ENCODE measurements at places on chromosomes 2 and 18.

DNA sequence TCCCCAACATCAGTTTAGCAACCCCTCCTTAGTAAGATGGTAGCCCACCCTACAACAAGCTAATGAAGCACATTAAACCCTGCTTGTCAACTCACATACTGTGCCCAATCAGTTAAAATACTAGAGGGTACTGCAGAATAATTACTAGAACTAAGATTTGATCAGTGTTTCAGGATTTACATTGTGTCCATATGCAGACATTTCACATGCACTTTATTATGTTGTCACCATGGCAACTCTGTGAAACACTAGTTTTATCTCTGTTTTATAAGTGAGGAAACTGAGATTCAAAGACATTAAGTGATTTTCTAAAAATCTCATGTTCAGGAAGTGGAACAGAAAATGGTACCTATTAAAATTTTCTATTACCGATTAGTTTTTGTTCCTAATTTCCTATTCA lies 61.7 kb downstream of the CYBRD1 start:
- no peak for DNase-seq

GRCh38 chr2:191167766-191168165 lies 17.0 kb upstream of the STAT4 start:
- no peak for DNase-seq

DNA sequence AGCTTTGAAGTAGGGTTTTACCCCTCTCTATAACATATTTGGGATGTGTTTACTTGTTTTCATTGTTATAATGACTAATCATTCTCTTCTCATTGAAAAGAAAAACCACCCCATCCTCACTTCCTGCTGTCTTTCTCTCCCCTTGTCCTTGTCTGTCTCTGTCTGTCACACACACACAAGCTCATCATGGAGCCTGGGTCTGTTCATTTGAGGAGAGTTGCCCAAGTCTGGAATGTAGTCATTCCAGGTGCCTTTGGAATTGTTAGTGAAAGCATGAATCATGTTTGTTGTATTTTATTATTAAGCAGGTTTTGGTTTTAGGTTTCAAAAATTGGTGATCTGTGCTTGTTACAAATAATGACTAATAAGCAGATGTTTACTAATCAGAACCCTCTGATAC lies 133.5 kb upstream of the IL1R2 start:
- DNase-seq, result no peak

- no peak for DNase-seq
These were observed at the start of gene UNC80 for GRCh38 chr2:209771474-209772289. TSS of gene UNC80 (plus strand) at chr2:209771832. CDS start at chr2:209772073, 241 bp downstream.

- no peak for DNase-seq
These were observed 416.5 kb upstream of the ZEB2 start for GRCh38 chr2:144936442-144936841.

DNA sequence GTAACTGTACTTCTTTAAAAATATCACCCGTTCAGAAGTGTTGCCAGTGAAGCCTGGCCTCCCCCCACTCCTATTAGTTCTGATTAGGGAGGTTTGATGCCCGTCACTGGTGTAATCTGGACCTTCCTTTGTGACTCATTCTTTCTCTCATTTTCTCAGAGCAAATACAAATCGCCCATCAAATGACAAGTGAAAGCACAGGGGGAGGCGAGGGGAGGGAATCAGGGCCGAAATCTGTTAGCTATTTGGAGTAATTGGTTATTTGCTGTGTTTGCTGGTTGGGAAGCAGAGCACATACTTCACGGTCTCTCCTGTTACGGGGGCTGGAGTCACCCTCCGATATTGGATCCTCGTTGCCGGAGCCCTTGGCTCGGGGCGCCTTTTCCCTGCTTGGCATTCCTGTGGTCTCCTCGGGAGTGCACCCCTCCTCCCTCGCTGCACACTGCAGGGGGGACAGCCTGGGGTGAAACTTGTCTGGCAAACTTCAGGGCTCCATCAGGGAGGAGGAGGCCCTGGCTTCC lies 178.1 kb downstream of the DYSF start:
- DNase-seq, result no peak

DNA sequence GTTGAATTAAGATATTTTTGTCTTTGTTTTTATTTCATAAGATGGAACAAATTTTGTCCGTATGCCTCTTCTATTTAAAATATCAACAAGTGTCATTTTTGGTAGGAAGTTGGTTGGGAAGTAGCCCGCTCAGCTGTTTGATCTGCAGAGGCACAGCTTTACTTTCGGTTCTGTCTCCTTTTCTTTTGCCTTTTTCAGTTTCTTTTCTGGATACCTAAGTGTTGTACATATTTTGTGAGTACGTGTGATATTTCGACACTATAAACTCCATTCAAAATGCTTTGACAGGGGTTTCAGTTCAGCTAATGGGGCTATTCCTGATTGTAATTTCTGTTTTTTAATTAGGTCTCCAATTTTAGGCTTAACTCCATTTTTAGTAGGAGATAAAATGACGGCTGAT lies 1785.0 kb upstream of the LRRTM1 start:
- DNase-seq, result no peak

GRCh38 chr18:3451989-3452749 lies 2.2 kb downstream of the TGIF1 start:
- no peak for DNase-seq

GRCh38 chr2:54455563-54456361 lies at the start of gene SPTBN1:
TSS of gene SPTBN1 (plus strand) at chr2:54456327. CDS start at chr2:54526419, 70,092 bp downstream.
- DNase-seq, result peak; percentile 48

GRCh38 chr2:23777826-23778225 lies 149.1 kb downstream of the ATAD2B start:
- DNase-seq, result no peak

DNA sequence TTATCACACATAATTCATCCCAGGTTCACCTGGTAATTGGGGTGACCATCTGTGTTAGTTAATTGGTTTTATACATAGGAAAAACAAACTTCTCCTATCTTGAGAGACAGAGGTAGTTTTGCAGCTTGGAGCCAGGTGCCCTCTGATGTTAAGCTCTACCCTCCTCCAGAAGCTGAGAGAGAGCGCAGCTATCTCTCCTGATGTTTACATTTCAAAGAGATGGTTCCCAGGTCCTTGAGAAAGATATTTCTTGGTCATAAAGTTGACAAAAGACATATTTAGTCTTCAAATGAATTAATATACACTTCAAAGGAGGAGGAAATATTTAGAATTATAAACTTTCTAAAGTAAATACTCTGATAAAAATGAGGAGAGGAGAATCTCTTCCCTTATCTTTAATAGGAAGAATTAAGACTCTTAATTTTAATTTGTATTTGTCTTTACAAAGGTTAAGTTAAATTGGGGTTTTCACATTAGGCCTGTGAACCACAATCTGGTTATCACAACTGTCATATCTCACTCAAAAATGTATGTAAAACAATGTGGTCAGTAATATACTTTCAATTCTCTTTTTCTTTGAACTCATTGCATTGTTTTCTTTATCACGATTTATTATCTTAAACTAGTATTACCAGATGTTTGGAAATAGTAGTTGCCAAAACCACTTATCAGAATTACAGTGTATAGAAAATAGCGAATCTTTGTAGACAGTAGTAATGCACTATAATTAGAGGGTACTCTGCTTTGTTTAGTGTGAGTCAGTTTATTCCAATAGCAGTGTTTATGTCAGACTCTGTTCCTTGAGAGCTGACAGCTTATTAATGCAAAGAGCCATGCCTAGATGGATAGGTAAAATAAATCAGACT lies 26.8 kb downstream of the SERPINB4 start:
- DNase-seq, result no peak

DNA sequence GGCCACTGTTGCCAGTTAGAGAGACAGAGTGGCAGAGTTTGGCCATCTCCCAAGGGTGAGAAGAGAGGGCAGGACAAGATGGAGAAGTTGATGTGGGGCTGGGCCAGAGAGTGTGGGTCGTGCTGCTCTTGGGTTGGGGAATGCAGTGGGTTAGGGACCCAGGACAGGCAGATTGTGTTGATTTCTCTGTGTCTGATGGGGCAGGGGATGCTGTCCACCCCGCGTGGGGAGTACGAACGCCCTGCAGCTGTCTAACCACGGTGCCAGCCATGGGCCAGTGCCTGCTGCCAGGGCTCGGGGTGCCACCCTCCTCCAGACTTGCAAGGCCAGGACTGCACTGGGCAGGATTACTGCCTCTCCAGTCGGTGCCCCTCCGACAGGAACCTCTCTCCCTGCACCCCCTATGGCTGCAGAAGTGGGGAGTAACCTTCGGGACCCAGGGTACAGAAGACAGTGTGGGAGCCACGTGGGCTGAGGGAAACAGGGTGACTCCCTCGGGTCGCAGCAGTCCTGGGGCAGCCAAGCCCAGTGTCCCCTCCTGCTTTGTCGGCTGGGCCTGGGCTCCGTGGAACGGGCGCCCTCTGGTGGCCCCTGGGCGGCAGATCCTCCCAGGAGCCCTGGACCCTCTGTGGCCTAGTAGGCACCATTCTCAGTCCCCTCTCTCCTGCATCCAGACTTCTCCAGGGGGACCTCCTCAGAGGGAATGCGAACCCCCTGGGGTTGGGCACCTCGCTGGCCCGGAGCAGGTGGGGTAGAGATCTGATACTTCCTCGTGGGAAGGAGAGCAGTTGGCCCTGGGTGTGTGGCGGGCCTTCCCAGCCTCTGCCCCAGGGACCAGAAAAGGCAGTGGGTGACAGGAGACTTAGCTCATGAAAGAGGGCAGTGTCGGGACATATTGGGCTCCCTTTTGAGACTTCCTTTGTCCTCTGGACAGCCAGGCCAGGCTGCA lies 2.7 kb downstream of the GPC1 start:
- DNase-seq, result peak; percentile 15

All from CMK (cell line).